Left forelimb (tissue), 1 donor: ENCODE measurements at places on chromosomes 6 and 20.

- no peak for DNase-seq
Measured at GRCh38 chr6:7505189-7505699, 36.2 kb upstream of the DSP start.

- peak; percentile 78 for DNase-seq
Measured at GRCh38 chr6:106974999-106975737, 639 bp upstream of the CD24 start.

DNA sequence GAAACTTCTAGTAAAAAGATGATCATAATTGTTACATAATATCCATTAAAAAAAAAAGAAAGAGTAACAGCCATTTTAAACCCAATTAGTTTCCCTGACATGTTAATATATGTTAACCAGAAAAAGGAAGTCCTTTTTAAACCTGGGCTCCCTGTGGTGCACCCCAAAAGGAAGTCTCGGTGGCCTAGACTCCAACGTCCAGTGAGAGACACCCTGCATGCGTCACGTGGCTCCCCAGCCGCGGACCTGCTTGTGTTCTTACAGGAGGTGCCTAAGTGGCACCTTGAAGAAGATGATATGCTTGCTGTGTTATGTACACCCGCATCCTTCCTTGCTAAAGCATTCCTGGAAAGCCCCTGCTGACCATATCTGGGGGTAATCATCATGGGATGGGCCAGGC, 50.1 kb downstream of the FOXC1 start:
- DNase-seq, result no peak

- no peak for DNase-seq
Measured at GRCh38 chr6:152154559-152155356, 347.3 kb downstream of the ESR1 start.

GRCh38 chr20:64217539-64218221, 37.9 kb upstream of the PCMTD2 start:
- DNase-seq, result no peak

- DNase-seq, result peak; percentile 92
Measured at GRCh38 chr6:26520850-26521599, 17.1 kb upstream of the HMGN4 start.

DNA sequence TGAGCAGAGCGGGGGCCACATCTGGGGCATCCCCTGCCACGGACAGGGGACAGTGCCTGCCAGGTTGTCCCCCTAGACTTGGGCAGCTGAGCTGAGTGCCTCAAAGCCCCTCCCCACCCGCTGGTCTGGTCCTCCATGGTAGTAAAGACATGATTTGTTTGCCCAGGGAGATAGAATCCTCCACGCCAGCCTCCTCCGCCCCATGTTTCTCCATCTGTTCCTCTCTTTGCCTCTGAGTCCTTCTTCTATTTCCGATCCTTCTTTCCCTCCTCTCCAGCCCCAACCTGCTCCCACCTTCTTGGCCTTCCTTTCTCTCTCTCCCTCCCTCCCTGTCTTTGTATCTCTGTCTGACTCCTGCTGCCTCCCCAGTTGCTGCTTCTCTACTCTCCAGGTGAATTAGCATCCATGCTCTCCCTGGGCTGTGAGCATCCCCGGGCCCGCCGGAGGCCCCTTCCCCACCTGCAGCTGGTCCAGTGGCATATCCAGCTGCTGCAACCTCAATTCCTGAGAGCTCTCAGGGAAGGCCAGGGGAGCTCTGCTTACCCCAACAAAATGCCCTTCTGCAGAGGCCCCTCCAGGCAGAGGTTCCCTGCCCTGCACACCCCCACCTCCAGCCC, 45.8 kb downstream of the CPNE5 start:
- DNase-seq, result no peak

- no peak for DNase-seq
Measured at GRCh38 chr6:106495014-106495413, 134.3 kb downstream of the RTN4IP1 start.

- no peak for DNase-seq
Measured at GRCh38 chr6:159375014-159375413, 205.8 kb downstream of the FNDC1 start.

DNA sequence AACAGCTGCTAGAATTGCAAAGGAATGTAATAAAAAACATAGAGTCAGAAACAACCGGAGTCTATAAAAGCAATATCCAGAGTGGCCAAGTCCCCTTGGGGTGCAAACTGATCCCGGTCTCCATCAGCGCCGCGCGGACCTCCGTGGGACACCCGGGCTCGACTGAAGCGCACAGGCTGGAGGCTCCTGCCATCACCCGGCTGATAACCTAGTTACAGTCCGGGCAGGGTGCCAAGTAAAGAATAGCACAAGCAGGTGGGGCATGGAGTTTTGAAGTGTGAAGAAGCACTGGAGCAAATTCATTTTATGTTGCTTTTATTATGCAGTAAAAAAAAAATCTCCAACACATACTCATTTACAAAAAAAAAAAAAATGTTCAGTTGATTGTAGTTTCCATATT, 205.1 kb upstream of the GMDS start:
- DNase-seq, result peak; percentile 47

GRCh38 chr20:12112089-12112474, 194.4 kb downstream of the BTBD3 start:
- no peak for DNase-seq

GRCh38 chr20:21099751-21100577, 6.2 kb downstream of the LINC00237 start:
- DNase-seq, result no peak

GRCh38 chr20:8036771-8037170, 17.2 kb upstream of the TMX4 start:
- no peak for DNase-seq

GRCh38 chr6:147888374-147888773, 379.9 kb downstream of the SAMD5 start:
- DNase-seq, result no peak

DNA sequence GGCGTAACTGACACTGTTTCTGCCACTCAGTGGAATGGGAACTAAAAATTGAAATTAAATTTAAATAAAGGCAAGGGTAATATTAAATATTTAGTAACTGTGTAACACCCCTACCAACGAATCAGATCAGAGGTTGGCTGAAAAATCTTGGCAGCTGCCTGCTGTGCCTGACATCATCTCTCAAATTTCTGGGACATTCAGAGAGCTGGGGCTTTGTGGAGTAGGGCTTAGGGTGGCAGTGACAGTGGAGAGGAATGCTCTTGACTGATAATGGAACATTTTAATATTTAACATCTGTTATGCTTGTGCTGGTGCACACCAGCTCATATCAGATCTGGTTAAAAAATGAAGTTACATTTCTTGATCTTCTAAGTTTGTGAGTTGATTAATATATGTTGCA, 62.2 kb downstream of the RFPL4B start:
- no peak for DNase-seq

DNA sequence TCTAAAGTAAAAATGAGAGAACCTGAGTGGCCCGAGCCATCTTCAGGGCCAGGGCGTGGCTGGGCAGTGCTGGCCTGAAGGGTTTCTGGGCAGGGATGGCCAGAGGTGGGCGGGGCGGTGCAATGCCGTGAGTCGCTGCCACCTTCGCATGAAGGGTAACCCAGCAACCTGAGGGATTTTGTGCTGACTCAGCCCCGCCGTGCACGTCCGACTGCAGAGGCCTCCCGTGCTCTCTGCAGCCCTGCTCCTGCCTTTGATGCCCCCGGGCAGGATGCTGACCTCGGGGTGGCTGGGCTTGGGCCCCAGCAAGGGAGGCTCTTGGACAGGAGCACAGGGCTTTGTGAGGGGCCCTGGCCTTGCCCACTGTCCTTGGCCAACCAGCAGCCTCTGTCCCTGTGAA, 81.7 kb upstream of the GATA5 start:
- DNase-seq, result no peak

- no peak for DNase-seq
Measured at GRCh38 chr6:160180706-160181105, 59.1 kb downstream of the SLC22A1 start.

GRCh38 chr6:109894181-109894580, 83.9 kb upstream of the GPR6 start:
- DNase-seq, result no peak
